ENCODE measurements at places on chromosomes 4 and X.

DNA sequence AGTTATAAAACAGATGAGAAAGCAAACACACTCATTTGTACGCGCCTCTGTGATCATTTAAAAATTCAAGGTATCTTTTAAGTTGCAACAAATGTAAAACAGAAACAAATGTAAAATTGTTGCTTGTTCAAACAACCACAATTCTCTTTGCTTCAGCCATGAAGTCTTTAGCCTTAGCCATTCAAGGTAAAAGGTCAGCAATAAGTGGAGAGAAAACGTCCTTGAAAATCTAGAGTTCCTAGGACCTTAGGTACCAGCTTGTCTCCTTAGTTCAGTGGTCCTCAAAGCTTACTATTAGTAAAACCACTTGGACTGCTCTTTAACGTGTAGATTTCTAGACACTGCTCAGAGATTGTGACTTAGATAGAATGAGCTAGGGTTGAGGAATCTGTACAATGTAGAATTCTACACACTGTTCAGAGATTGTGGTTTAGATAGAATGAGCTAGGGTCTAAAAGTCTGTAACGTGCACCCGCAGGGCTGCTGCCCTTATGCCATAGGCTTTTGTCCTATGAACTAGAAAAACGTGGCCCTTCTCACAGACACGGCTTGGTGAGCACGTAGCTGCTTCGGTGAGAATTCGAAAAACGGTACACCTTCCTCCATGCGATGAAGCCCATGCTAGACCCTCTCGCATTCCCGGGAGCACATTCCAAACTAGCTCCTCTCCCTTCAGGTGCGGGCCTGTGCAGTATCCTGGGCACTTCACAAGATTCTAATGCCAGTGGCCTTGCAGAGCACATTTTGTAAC, 1.7 kb downstream of the PLAC8 start:
- DNase-seq, result no peak

DNA sequence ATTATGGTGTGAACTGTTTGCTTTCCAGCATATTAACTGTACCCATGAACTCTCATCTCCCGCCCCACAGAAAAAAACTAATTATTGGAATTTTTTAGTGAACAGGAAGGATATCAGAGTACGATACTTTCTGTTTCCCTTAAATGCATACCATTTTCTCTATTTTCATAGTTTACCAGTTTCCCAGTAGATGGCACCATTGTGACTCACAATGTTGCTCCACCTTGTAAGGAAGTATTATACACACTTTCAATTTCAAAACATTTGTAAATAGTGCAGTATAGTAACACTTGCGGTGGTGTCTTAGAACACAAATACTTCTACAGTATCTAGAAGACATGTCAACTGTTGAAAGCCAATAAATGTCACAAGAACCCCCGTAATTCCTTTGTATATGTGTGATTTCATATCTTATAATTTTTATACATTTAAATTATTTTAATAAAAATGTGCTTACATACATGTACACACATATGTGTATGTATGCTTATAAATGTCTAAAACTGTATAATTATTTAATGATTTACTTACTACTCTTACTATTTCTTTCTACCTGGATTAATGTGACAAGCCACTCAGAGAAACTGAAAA, 167.3 kb downstream of the SLIT2 start:
- DNase-seq, result no peak

- DNase-seq, result no peak
Observed at GRCh38 chrX:27815209-27815608, 7.4 kb downstream of the MAGEB10 start.

- no peak for DNase-seq
Observed at GRCh38 chr4:5757954-5758353, 47.0 kb downstream of the EVC start.

GRCh38 chr4:71771613-71772012, 12.3 kb downstream of the GC start:
- no peak for DNase-seq

DNA sequence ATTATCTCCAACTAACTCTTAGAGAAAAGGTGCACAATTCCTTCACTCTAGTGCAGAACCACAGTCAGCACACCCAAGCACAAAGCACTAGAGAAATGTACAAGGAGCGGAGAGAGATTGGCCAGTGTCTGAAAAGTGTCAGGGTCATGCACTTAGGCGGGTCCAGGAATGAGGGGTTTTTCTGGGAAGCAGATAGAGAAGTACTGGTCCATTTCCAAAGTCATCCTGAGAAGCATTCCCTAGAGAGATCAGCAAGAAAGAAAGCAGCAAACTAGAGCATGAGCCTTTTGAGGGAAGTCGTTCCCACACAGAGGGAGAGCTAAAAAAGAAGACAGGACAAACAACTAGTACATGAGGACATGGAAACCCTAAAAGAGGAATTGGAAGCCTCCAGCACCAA, 168.1 kb upstream of the MAP3K15 start:
- no peak for DNase-seq

- no peak for DNase-seq
Observed at GRCh38 chr4:125529071-125529470, 214.3 kb downstream of the FAT4 start.

DNA sequence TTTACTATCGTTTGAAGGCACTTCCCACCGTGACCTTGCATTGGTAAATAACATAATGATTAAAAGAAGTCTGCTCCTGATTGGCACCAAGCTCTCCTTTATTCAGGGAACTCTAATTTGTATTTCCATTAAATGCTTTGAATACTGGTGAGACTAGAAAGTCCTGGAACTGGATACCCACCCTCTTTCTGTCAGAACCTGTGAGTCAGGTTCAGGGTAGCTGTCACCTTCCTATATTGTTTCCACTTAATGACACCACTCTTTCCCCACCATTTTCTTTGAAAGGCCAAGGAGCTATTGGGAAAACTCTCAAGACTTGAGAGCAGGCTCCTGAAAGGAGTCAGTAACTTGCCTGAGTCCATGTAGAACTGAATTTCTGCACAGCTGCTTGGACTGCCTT, 55.9 kb upstream of the RASSF6 start:
- no peak for DNase-seq

DNA sequence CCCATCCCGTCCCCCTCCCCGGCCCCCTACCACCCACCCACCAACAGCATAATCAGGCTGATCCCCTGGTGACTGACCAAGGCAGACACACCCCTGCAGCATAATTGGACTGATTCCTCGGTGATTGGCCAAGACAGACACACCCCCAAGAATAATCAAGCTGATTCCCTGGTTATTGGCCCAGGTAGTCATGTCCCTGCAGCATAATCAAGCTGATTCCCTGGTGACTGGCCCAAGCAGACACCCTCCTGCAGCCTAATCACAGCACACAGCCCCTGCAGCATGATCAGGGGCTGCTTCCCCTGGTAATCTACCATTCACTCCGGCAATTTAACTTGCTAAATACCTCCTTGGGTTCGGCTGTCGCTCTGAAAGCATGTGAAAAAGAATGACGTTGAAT, 47.5 kb upstream of the STS start:
- no peak for DNase-seq

DNA sequence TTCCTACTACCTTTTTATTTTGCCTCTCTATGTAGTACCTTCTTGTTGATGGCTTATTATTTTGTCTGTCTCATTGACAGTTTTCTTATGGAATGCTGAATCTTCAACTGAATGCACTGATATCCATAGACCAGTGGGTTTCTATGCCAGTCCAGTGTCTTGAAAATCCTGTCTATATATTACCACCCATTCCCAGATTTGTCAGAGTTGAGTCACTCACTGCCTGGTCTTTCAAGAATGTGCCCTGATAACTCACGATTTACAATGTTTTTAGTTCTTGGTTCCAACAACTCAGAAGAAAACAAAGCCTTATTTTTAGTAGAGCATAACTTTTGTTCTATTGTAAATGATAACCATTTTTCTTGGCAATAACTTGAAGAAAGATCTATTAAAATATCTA, 606.0 kb upstream of the PITX2 start:
- no peak for DNase-seq

DNA sequence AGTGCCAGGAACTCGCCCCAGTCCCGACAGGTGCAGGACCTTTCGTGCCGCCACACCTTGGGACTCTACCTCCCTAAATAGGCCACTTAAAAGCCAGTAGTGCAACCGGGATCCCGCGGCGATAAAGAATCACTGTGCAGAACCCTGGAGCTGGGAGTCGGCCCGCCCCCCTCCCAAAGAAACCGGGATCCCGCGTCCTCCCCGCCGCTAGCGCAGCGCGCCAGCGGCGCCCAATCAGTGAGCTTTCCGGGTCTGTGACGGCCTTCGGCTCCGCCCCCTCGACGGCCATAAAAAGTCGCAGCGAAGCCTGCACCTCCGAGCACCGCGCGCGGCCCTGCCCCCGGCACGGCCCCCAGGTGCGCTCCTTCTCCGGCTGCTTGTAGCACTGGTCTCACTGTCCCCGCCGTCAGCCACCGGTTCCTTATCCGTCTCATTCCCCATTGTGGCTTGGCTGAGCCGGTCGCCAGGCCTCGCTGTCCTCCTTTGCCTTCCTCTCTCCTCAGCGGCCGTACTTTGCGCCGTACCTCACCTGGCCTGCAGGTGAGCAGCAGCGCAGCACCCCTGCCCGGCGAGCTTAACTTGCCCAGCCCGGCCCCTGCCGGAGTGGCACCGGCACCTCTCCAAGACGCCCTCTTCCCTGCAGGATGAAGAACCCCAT, at the start of gene LRAT:
TSS of gene LRAT (plus strand) at position 318 of the 658 bp plus-strand sequence. CDS start at position 645, 327 bp downstream.
- DNase-seq, result no peak

GRCh38 chrX:132948648-132949260, 9.7 kb downstream of the HS6ST2 start:
- no peak for DNase-seq

- DNase-seq, result no peak
Observed at GRCh38 chr4:76943790-76944189, 5.8 kb upstream of the SEPTIN11 start.

DNA sequence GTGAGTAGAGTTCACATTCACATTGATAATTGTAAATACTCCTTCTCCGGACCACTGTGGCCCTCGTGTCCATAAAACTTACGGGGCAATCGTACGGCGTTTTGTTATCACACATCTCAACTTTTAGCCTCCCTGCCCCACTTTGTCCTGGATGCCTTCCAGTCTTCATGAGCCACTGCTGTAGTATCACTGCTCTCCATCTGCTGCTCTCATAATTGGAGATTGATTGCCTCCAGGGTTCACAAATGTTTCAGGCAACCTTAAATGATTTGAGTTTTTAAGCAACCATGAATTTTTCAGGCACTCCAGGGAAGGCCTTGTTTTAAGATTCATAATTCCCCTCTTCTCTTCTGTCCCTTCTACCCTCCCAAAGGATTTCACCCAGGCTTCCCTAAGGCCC, 28.4 kb downstream of the ALPK1 start:
- DNase-seq, result no peak

DNA sequence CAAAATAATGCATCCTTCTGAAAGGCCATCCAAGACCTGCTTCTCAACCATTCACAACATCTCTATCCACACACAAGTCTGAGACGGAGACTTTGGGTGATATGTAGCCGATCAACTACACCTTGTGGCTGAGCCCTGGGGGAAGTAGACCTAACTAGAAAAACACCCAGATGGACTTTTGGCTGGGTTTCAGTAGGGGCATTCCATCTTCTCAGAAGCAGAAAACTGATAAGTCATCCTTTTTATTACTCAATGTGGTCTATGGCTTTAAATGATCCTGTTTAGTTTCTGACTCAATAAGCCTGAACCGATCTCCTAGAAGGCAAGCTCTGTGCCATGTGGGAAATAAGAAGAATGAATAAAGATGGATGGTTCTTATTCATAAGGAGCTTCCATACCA, 82.5 kb upstream of the AFF2 start:
- no peak for DNase-seq

- no peak for DNase-seq
Observed at GRCh38 chr4:169359961-169360360, 89.2 kb upstream of the SH3RF1 start.

GRCh38 chrX:2502120-2502667, 1.4 kb upstream of the DHRSX start:
- DNase-seq, result no peak

DNA sequence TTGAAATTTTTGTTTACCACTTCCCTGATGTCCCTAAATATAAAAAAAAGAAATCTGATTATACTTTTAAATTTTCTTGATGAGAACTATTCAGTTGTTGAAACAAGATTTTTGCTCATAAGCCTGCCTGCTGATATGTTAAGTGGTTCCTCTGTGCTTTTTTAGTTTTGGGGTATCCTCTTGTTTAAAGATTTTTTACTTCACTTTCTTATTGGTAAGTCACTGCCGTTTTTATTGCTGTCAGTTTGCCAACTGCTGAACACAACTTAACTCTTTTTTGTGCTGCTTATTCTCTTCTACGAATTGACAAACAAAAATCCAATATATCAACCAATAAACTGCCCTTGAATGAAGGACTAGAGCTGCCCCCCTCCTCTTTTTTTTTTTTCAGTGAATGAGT, 39.5 kb downstream of the GUCY1A1 start:
- DNase-seq, result no peak

DNA sequence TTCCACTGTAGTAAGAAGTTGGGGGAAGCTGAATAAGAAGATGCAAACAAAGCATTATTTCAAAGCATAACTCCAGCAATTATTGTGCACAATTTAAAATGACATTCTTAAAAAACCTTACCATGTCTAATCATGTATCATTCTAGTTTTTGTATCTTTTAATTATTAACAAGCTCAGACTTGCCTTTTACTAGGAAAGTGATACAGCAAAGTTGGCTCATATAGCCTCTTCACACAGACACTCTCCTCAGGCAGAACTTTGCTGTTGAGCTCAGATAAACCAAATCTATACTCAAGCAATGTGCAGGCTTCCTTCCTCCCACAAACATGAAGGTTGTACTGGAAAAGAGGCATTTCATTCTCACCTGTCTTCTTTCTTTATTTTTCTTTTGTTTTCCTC, 358.7 kb upstream of the EMCN start:
- no peak for DNase-seq

DNA sequence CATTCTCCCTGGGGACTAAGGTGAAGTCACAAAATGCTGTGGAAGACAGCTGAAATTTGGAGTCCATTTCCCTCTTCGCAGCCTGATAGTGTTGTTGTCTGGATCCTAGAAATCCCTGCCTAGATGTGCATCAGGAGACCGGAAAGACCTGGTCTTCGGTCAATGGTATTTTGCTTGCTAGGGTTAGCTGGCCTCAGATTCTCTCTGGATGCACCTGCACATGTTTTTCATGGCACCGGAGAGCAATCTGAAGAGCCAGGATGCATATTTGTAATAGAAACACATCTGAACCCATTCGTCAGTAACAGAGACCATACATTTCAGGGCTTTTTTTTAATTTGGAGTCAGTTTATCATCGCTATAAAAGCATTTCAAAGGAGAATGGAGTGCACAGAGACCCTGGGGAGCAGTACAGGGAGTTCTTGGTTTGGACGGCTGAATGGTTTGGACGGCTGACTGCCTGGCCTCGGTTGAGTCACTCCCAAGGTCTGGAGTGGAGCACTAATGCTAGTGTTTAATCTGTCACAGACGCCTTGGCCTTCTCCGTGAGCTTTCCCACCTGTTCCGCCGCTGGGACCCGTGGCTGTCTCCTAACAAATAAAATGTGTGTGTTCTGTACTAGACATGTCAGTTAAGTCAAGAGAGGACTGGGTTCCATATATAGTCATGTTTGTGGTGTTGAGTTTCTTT, 7.5 kb upstream of the PDLIM3 start:
- DNase-seq, result no peak

DNA sequence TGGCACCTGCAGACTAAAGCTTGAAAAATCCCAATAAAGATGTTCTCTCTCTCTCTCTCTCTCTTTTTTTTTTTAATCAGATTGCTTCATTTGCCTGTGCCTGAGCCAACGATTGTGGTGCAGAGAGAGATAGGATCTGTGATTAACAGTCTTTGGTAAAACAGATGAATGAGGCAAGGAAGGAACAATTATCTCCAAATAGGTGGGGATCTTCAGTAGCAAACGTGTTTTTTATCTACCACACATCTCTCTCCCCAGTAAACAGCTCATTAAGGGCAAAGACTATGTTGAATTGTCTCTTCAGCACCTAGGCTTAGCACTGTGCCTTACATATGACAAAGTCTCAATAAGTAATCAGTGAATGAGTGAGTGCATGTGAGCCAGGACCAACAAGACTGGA, 96.3 kb downstream of the SMIM20 start:
- DNase-seq, result no peak
